ENCODE measurements at places on chromosomes 7 and 10. TPM values are rescaled to one million over a fixed set of nuclear protein-coding genes. Genes with fewer than 3 reads are reported as not detected.

Gene OGDHL
- 0.16 TPM for polyA plus RNA-seq

Gene FGF8
- polyA plus RNA-seq, result not detected

Gene HTR5A
- polyA plus RNA-seq, result not detected

Gene AGBL3
- polyA plus RNA-seq, result 0.80 TPM

Gene IKZF1
- not detected for polyA plus RNA-seq

Gene HYAL4
- not detected for polyA plus RNA-seq

Gene RAB11FIP2
- 5.2 TPM for polyA plus RNA-seq

Gene NODAL
- not detected for polyA plus RNA-seq

DNA sequence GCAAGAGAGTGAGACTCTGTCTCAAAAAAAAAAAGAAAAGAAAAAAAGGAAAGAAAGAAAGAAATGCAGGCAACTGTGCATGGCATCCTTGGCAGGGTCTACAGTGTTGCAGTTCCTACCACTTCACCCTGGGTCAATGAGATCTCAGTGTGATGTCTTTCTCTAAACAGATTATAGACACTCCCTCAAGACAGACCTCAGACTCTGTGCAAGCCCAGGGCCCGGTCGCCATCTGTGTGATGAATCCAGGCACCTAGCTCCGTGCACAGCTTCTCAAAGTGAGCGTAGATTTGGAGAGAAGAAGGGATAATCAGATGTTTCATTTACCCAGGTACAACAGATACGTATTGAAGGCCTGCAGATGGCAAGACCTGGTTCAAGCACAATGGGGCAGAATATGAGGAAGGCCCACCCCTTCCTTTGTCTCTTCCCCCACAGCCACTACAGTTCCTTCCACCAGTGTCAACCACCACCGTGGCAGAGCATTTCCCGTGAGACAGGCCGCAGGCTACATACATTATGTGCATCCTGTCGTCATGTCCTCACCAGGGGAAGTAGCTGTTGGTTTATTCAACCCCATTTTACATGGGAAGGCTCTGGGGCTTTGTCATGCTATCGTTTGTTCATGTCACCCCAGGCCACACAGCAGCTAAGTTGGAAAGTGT lies 471.7 kb upstream of the GALNT17 start:
- no peak for DNase-seq

- no peak for DNase-seq
These were observed 273.1 kb downstream of the PHTF2 start for GRCh38 chr7:78071491-78072200.

DNA sequence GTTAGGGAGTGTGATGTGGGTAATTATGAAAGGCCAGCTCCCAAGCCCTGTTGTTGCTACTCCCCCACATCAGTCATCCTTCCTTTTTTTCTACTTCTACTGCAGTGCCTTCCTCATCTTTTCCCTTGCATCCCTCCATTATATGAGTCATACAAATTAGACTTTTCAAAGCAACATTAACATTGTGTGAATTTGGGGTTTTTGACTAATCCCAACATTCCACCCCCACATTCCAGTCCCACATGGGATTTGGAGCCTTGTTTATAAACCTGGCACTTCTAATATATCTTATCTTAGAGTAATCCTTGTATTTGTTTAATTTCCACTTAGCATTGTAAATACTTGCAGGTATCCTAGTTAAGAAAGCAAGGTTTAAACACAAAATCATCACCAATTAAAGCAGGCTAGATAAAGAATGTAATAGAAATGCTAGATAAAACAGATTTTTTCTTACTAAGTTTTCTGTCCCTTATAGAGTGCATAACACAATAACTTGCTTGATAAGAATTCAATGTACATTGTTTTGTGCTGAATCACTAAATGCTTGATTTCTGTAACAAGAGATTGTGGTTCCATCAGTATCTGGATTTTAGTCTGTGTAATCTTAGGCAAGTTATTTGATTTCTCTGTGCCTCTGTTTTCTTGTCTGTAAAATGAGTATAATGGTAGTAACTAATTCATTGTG lies 165.8 kb downstream of the CFTR start:
- DNase-seq, result peak; percentile 21

DNA sequence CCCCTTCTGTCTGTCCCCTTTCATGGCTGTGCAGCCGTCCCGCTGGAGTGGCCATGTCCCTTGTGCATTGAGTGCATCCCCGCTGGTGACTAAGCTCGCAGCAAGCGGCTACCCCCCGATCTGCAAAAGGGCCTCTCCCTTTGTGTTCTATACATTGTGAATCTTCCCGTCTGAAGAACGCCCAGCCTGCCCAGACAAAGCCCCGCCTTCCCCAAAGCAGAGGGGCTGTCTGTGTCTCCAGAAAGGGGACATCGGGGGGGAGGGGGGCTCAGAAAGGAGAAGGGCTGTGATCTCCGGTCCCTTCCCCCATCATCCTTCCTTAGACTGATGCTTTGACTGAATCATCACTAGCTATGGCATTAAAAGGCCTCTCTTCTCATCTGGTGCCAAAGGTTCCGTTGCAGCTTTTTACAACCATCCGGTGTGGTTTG lies 11.9 kb downstream of the NPTX2 start:
- no peak for DNase-seq

DNA sequence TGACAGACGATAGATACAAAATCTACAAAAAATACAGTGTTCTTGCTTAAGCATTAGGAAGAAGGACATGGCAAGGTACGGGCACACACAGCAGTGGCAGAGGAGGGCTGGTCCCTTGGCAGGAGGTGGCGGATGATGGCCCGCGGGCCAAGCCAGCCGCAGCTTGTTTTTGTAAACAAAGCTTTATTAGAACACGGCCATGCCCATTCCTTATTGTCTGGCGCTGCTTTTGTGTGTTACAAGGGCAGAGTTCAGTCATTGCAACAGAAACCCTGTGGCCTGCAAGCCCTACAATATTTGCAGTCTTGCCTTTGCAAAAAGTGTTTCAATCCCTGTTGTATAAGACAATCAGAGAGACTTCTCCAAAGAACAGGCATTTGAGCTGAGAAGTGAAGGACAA lies 30.7 kb downstream of the FGFR2 start:
- DNase-seq, result no peak

- no peak for DNase-seq
These were observed 99.0 kb downstream of the PDE1C start for GRCh38 chr7:31971049-31971667.

DNA sequence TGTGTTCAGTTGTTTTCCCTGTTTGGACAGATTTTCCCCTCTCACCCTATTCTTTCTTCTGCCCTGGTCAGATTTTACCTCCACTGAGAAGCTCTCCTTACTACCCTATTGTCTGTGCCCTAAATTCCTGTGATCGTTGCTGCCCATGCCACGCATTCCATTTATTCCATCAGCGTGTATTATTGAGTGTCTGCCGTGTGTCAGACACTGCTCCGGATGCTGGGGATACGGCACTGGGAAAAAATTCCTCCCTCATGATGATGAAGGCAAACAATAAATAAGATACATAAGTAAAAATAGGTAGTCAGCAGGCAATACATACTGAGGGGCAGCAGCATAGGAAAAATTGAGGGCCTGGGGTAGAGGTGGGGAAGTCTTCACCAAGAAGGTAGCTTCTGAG lies 86.8 kb downstream of the FANK1 start:
- no peak for DNase-seq

- DNase-seq, result no peak
These were observed 46.8 kb upstream of the MNX1 start for GRCh38 chr7:157056957-157057902.

GRCh38 chr7:73706126-73707044 lies 13.1 kb downstream of the STX1A start:
- no peak for DNase-seq

DNA sequence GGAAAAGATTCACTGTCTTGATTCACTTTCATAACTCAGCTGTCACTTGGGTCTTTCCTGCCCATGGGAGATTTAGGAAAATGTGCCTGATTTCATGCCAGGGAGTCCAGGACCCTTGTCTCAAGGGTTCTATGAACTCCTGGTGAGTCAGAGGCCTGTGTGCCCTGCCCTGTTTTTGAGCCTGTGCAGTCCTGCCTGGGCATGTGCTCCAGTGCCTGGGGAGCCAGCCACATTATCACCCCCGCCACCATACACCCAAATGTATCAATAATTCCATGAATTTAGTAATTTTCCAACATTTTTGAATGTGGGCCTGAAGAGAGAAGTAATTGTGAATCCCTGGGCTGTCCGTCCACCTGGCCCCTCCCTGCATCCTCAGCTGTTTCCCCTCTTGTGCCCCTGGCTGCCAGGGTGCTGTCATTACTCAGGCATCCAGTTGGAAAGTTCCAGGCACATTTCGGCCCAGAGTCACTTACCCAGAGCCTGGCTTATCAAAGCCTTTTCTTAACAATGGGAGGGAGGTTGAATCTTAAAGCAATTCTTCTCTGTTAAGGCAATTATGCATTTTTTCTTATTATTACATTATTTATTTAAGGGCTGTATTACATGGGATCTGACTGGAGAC lies 287.8 kb upstream of the CDC14C start:
- DNase-seq, result no peak

DNA sequence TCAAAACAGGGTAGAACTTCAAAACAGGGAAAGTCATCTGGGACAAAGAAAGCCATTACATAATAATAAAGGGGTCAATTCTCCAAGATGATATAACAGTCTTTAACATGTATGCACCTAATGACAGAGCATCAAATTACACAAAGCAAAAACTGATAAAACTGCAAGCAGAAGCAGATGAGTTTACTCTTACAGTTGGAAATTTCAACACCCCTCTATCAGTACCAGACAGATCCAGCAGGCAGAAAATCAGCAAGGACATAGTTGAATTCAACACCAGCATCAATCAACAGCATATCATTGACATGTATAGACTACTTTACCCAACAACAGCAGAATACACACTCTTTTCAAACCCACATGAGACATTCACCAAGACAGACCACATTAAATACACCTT lies 233.0 kb upstream of the NEBL start:
- DNase-seq, result no peak

DNA sequence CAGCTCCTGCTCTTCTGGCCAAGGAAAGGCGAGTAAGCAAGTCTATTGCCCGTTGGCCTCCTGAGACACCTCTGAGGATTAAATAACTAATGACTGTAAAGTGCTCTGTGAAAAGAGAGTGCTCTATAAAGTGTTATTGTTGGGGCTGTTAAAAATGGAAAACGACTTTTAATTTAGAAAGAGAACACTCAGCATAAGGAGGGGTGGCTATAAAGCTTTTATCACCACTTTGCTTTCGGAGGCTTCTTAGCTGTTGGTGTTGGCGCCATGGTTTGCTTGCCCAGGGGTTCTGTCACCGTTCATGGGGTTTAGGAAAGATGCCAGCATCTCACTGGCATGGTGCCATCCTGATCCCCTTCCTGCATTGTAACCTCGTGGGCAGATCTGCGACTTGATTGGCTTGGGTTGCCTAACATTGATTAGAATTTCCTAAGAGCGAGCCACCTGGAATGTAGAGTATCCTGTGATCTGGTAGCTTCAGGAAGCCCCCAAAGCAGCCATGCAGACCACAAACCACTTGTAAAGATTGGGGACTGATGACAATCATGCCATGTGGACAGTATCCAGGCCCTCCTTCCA lies 509.9 kb downstream of the LRMDA start:
- DNase-seq, result no peak

DNA sequence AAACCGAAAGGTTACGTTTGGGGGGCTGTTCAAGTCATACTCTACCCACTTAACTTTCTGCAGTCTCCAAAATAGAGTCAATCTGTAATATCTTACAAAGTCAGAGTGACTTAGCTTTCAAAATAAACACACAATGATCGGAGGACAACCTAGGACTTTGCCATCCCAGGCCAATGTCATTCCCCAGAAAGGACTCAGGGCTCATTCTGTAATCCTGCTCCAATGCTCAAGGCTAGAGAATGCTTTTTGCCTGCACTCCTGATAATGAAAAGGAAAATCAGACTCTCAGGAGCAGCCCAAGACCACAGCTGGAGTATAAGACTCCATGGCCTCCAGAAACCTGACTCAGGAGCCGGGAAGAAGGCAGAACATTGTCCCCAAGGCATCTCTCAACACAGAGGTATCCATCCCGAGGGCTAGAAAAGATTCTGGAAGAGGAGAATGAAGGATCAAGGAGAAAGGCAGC lies 28.5 kb upstream of the ASCC1 start:
- DNase-seq, result no peak

DNA sequence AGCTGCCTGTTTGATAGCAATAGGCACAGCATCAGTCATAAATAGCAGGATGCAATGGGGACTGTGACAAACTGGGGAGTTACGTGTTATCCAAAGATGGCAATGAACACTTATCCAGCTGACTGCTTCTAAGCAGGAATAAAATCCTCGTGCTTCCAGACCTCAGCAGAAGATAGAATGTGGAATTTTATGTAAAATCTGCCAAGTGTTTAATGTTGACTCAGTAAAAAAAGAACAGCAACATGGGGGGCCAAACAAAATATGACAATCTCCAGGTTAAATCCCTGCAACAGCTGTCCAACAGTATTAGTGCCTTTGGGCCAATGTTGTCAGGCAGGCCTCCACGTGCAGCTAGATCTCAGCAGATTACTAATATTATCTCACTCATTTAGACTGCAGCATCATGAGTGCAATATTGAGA lies 127.3 kb downstream of the SEMA3C start:
- DNase-seq, result no peak

GRCh38 chr7:38463277-38464225 lies 167.6 kb downstream of the AMPH start:
- DNase-seq, result no peak
